MV-4-11 (cell line): ENCODE measurements at places on chromosomes 6 and 20.

- DNase-seq: peak; percentile 55
Measured at GRCh38 chr20:36754656-36755222, 8.8 kb upstream of the NDRG3 start.

GRCh38 chr6:74073999-74074398 is 378.0 kb downstream of the CD109 start:
- DNase-seq: no peak

DNA sequence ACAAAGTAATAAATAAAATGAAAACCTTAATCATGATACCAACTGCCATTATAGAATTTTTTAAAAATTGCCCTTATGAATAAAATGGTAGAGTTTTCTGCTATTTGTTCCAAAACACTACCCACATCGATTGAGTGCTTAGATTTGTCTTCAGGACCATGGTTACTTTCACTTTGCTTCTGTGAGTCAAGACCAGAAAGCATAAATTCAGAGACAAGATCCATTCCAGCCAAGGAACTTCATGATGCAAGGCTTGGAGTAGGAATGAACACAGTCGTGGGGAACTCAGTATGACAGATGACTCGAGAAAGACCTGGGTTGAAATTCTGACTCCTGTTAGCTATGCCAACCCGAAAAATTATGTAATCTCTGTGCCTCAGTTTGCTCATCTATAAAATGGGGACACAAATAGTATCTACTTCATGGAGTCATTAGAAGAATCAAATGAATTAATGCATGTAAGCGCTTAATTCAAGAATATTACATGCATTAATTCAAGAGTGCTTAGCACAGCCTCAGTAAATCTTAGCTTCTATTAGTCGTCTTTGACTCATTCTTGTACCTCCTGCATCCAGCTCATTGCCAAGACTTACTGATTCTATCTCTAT is 72.5 kb upstream of the MYLIP start:
- no peak for DNase-seq

DNA sequence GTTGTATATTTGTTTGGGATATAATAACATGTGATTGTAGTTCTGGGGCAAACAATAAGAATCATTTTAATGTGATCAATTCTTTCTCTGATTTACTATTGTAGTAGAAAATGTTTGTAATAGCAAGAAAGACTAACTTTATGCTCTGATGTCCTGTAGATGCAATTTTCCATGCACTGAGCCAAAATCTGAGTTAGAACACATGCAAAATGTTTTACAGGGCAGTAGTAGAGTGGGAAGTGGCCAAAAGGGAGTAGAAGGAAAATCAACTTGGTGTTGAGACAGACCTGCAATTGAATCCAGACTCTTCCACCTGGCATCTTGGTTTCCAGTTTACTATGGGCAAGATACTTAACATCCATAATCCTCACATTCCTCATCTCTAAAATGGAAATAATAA is 93.5 kb upstream of the BMP5 start:
- DNase-seq: no peak

DNA sequence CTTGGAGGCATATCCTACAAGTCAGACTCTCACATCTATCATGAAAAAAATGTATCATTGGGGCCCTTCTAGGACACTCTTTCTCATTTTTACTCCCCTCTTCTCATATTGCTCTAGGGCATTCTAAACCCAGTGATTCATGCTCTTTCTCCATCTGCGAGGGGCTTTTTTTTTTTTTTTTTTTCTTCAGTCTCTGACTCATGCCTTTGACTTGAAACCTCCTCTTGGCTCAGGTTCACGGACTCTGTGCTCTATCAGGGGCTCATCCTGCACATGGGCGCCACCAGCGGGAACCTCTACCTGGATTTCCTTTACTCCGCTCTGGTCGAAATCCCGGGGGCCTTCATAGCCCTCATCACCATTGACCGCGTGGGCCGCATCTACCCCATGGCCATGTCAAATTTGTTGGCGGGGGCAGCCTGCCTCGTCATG is 17.8 kb downstream of the SLC22A1 start:
- DNase-seq: no peak

GRCh38 chr6:38573801-38574395 is 65.8 kb downstream of the BTBD9 start:
- no peak for DNase-seq

DNA sequence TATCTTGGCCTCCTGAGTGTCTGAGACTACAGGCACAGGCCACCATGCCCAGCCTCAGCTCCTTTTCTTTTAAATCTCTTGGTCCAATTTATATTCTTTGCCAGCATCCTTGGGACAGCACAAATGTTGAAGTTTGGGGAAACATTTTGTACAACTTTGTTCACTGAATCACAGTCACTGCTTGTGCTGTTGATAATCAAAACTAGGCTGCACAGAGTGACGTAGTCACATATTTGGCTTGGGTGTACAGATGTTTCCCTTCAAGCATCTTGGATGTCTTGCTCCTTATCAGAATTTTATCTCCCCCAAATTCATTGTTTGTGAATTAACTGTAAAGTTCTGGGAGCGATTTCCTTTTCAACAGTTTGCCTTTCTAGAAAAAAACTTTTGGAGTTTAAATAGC is 17.9 kb downstream of the CARMIL1 start:
- no peak for DNase-seq

DNA sequence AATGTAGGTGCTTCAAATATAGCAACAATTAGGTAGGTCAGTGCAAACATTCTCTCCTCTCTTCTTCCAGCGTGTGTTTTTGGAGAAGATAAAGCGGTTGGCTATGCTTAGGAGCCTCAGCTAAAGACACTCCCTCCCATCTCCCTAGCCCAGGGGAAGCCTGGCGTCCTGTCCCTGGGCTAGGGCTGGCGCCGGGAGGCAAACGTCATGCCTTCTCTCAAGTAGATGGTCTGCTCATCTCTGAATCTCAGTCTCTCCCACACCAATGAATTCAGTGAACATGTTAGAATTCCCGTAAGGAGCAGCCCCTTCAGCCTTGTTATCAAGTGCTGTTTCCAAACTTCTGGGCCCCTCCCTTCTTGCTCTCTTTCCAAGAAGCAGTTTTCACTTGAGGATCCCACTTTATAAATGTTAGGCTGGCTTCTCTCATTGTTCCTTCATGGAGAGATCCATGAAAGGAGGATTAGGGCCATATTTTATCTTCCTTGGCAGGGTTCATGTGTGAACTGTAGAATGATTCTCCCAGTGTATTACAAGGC is 142.8 kb downstream of the CLIC5 start:
- no peak for DNase-seq

DNA sequence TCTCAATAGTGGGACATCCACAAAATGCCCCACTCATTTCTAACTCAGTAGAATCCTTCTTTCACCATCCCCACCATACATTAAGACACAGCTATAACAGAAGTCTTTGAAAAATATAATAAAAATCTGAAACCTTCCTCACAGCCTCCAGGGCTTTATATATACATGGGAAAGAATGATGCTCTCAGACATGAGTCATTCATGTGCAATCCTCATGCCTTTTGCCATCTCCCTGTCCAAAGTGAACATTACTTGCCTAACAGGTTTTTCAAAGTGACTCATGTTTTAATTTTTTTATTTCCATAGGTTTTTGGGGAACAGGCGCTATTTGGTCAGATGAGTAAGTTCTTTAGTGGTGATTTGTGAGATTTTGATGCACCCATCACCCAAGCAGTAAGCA is 162.7 kb downstream of the RALGAPA2 start:
- DNase-seq: no peak

- DNase-seq: no peak
Measured at GRCh38 chr6:127342296-127342945, 988 bp downstream of the ECHDC1 start.

DNA sequence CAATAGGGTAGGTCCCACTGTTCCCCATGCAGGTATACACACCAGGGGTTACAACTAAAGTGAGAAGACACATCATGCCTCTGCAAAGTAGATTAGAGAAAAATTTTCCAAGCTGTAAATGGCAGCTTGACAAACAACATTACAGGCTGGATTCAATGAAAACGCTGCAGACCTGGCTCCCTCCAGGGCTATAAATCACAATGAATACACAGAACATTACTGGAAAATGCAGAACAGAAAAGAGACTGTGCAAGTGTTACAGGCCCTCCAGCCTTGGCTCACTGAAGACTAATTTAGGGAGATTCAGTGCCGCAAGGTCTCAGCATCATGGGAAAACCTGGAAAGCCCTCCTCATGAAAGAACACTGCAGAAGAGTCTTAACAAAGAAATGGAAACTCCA is 207.8 kb downstream of the KHDC1L start:
- DNase-seq: no peak

- peak; percentile 67 for DNase-seq
Measured at GRCh38 chr6:104711371-104711770, 148.3 kb downstream of the HACE1 start.

- peak; percentile 24 for DNase-seq
Measured at GRCh38 chr6:16345449-16346330, 107.3 kb downstream of the GMPR start.

DNA sequence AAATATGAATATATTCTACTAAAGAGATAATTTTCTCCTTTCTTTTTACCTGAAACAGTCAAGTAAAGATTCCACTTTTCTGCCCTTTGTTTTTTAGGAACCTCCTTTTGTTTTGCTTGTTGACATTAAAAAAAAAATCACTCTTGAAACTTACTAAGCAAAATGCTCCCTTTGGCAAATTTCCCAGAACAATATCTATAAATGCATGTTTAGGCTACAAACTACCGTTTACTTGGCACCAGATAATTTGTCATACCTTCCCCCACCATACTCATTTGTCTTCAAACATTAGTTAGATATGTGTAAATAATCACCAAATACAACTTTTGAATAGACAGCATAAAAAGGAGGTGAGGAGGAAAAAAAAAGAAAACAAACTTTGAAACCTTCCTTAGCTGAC is 604.7 kb downstream of the RFPL4B start:
- DNase-seq: no peak

DNA sequence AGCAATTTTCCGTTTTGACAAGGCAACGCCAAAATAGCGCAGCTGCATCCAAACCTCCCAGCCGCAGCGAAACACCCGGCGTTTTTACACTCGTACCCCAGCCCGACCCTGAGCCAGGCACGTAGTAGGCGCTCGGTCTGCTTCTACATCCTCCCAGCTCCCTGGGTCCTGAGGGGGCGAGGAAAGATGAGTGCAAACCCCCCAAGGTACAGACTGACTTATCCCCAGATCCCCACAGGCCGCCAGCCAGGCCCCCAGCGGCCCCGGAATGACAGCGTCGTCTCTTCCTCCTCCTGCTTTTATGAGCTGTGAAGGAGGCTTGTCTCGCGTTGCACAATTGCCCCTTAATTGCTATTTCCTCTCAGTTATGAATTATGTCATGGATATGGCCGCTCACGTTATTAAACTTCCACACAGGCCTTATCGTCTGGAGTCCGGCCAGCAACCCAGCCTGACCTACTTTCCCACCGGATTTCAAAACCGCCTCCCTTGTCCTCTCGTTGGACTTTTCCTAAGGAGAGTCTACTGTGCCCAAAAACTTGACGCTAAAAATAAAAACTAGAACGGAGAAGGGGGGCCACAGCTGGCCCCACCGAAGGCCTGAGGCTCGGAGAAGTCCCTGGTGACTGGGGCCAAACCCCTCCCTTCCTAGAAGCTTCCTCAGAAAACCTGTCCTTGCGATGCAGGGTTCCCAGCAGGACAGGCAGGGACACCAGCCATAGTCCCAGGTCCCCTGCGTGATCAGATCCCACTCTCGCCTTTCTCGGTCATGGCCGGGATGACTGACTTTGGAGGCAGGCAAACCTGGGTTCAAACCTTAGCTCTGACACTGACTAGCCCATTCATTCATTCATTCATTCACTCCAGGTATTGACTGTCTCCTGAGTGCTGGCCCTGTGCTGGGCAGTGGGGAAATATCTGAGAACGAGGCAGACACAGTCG is 130.9 kb upstream of the PTPN1 start:
- peak; percentile 85 for DNase-seq

DNA sequence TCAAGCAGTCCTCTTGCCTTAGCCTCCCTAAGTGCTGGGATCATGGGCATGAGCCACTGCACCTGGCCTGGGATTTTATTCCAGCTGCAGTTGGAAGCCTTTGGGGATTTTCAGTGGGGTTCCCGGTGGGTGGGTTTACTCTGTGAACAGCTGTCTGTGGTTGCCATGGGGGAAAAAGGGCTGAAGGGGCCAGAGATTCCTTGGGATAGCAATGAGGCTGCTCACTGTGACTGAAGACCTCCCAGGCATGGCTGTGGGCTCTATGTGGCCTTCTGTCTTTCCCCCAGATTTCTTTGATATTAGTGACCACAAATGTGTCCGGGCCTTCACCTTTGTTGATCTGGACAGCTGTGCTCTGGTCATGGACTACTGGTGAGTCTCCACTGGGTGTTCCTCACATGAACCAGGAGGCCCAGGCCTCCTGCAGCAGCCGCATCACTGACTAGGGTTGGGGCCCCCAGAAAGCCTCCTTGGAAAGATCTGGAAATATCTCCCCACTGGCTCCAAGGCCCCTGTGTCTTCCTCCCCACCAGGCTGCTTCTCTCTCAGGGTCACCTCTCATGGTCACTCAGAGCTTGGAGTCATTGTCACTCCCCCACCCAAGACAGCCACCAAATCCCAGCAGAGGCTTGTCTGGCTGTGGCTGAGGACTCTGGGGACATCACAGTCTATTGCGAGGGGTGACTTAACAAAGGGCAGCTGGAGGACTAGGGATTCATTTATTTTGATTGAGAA is 33.4 kb downstream of the EFCAB8 start:
- DNase-seq: no peak

- DNase-seq: peak; percentile 93
Measured at GRCh38 chr20:63822276-63822696, 8.8 kb downstream of the ZBTB46 start.

DNA sequence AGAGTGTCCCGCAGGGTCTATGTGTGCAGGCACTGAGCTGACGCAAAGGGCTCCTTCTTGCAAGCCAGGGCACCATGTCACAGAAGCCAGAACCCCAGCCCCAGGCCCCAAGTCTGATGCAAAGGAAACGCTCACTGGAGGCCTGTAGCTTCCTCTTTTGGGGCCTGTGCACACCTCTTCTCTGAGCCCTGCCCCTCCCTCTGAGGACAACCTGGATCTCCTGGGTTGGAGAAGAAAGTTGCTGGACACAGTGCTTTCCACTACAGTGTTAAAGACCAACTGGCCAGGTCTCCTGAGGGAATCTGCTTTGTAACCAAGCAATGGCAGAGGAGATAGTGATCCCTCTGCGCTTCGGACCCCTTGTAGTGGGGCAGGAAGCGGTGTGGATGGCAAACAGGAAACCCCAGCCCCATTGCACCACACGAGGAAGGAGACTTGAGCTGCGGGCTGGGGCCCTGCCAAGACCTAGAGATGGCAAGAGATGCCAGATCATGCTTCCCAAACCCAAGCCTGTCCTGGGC is 90.0 kb downstream of the PRND start:
- peak; percentile 91 for DNase-seq

GRCh38 chr20:4717816-4718570 is 3.7 kb upstream of the PRND start:
- no peak for DNase-seq

DNA sequence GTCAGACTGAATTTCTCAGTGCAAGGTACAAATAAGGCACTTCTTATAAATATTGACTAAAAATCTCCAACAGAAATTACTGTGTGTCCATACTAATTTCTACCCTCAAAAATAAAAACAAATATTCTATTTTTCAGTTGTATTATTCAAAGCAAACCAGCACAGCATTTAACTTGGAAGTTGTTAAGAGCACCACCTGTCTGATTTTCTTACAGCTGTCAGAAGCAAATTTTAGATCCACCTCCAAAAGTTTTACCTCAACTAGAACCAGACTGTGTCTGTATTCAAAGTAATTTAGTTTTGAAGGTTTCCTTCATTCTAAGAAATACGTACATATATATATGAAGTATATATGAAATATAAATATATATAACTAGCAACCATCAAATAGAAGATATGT is 1.2 kb downstream of the TRDN start:
- DNase-seq: no peak
